Endothelial cell of coronary artery (primary cell): ENCODE measurements at places on chromosomes 6 and 20. TPM values are rescaled to one million over a fixed set of nuclear protein-coding genes. Genes with fewer than 3 reads are reported as not detected.

DOK5 gene
- total RNA-seq = 0.36 and 1.2 TPM in 2 replicates

SCRT2 gene
- not detected in 2 replicates for total RNA-seq

FLRT3 gene
- 0.18 and 0.94 TPM in 2 replicates for total RNA-seq

CLVS2 gene
- under 0.01 TPM in 1 of 2 replicates, not detected in the other for total RNA-seq

GRM4 gene
- total RNA-seq = 0.09 TPM in 1 of 2 replicates, not detected in the other

LSM14B gene
- total RNA-seq = 35.2 and 36.6 TPM in 2 replicates

VSX1 gene
- total RNA-seq = not detected in 2 replicates

TSBP1 gene
- total RNA-seq = under 0.01 TPM in 1 of 2 replicates, not detected in the other

TINAG gene
- total RNA-seq = 0.09 TPM in 1 of 2 replicates, not detected in the other

TCP11 gene
- total RNA-seq = 0.09 TPM in 1 of 2 replicates, not detected in the other

CDS2 gene
- 26.6 and 32.6 TPM in 2 replicates for total RNA-seq

SMOC2 gene
- not detected in 2 replicates for total RNA-seq

POU3F2 gene
- not detected in 2 replicates for total RNA-seq

NRSN1 gene
- not detected in 2 replicates for total RNA-seq

SNAP91 gene
- total RNA-seq = not detected in 2 replicates

ENPP4 gene
- 1.8 and 2.4 TPM in 2 replicates for total RNA-seq

KCNK5 gene
- not detected in 2 replicates for total RNA-seq

CDH26 gene
- total RNA-seq = under 0.01 TPM in 1 of 2 replicates, not detected in the other

TM9SF4 gene
- 19.3 and 30.1 TPM in 2 replicates for total RNA-seq

MCHR2 gene
- not detected in 2 replicates for total RNA-seq

MYCT1 gene
- 104 and 116 TPM in 2 replicates for total RNA-seq

HDGFL1 gene
- total RNA-seq = not detected in 2 replicates
